ENCODE measurements at places on chromosomes 2 and 18.

DNA sequence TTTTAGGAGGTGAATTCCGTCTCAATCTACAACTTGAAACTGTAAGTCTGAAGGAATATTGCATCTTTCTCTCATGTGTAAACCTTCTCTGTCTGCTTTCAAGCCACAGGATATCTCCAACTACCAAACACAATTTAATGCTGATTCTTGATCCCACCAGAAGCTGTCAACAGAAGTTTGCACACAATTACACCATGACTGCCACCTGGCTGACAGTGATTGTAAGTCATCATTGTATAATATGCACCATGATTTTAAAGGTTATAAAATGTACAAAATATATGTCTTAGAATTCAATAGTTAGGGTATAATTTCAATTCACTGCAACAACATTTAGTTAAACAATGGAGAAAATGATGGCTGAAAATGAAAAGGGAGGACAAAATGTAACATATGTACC is 18.4 kb downstream of the PREPL start:
- no peak for DNase-seq

DNA sequence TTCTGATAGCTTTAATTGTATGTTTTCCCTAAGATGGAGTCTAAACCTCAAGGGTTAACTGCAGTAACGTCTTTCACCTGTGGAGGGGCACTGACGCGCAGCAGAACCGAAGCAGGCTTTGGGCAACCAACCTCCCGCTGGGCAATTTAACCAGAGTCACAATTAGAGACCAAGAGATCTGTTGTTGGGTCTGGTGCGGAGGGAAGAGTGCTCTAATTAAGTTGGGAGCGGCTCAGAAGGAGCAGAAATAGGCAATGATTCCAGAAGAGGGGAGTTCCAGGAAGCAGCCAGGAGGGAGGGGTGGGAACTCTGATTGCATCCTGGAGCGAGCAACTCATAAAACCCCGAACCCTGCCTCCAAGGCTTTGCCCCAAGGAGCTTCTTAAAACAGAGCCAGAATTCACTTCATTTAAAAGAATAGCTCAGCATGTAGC is 245.8 kb downstream of the PAX3 start:
- DNase-seq: no peak

- no peak for DNase-seq
These were observed 175.4 kb downstream of the ANTXR1 start for GRCh38 chr2:69188182-69188900.

GRCh38 chr18:35386600-35387100 is 9.5 kb upstream of the ZNF396 start:
- no peak for DNase-seq

- no peak for DNase-seq
These were observed 12.4 kb upstream of the IFIH1 start for GRCh38 chr2:162330881-162331280.

GRCh38 chr18:77935342-77935741 is 685.7 kb downstream of the GALR1 start:
- DNase-seq: no peak

- DNase-seq: no peak
These were observed 65.4 kb downstream of the SDC1 start for GRCh38 chr2:20159411-20160070.

DNA sequence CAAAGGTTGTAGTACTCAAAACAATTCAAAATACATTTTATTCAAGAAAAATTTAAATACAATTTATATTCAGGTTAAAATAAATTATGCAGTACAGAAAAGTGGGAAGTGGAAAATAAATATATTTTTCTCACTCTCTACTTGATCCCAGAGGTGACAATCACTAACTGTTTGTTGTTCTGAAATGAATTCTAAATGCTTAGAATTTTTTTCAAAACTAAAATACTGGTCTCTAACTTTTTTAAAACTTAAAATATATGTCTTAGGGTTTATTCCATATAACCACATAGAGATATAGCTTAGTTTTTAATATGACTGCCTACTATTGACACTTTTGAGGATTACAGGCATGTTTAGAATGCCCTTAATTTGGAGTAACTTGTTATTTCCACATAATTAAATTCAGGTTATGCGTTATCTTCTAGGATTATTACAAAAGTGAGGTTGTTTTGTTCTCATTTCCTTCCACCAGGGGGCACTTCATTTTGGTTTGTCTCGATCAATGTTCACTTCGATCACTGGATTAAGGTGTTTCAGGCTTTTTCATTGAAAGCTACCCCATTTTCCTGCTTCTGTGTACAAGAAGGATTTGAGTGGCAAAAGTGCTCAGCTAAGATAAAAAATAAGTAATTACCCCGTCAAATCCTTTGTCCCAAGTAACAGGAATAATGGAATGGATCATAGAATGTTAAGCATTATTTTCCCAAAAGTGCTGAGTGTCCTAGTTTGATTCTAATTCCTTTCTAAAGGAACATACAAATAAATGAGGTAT is 27.1 kb upstream of the TFPI start:
- DNase-seq: no peak

GRCh38 chr18:9803063-9803697 is 82.6 kb upstream of the TXNDC2 start:
- no peak for DNase-seq

GRCh38 chr18:9103376-9103873 is 926 bp downstream of the NDUFV2 start:
- DNase-seq: no peak

DNA sequence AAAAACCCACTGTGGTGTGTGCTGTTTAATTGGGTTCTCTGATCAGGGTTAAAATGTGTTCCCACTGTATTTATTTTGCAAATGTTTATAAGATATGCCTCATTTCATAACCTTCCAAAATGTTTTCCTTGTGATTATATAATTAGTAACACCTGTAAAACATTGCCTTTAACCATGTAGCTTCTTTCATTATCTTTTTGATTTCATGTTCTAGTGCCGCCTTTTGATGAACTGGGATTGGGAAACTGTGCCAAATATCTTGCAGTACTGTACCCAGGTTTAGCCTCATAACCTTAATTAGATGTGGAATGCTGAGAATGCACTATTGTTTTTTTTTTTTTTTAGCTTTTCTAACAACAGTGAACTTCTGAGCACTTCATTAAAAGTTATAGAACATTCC is 96.9 kb downstream of the TANC1 start:
- no peak for DNase-seq

- DNase-seq: no peak
These were observed 59.0 kb downstream of the TACR1 start for GRCh38 chr2:75140288-75140687.

DNA sequence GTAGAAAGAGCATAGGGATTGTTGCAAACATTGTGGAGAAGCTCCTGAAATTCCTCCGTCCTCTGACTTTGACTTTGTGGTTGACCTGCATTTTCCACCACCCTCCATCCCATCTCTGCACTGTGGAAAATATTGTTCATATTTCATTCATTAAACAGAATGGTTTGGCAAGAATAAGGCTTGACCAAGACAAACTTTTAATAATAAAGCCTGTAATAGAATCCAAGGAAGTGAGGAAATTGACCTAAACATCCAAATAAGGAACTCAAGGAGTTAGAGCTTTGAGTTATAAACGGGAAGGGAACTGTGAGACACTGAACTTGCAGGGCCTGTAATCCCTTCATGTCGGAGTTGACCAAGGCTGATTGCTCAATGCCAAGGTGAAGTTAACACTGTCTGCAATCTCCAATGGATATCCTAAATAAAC is 115.2 kb downstream of the GFPT1 start:
- no peak for DNase-seq

GRCh38 chr2:142270990-142271389 is 140.2 kb upstream of the LRP1B start:
- no peak for DNase-seq

GRCh38 chr18:45920367-45920766 is 46.8 kb downstream of the EPG5 start:
- no peak for DNase-seq

- no peak for DNase-seq
These were observed 203.3 kb downstream of the TCF4 start for GRCh38 chr18:55384551-55385275.

DNA sequence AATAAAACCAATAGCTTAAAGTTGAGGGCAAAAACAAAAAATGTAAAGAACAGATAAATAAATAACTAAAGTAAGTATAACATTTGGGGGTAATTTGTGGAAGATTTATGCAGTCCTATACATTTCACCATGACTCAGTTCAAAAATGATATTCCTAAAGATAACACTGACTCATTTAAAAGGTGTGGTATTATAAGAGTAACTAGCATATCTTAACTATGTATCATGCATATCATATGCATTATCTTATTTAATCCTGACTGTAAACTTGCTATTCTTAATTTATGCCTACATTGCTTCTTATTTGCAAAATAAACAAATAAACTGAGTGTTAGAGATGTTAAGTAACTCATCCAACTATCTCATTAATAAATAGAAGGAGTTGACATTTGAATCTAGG is 726.5 kb upstream of the PKDCC start:
- no peak for DNase-seq

- no peak for DNase-seq
These were observed 157.4 kb upstream of the DNMT3A start for GRCh38 chr2:25499157-25499556.

DNA sequence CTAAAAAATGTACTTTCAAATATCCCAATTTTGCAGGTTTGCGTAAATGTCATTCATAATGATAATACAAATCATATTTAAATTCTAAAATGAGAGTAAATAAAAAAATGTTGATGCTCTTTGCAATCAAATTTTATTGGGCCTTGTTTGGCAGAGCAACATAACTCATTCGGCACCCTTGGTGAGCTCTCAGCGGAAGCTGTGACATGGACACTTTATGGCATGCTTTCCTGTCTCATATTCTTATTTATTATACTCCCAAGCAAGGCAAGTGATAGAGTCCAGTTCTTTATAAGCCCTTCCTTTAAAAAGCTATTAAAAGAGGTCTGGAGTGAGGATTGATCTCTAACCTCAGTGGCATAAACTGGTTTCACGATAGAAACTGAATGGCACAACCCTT is 1493.2 kb upstream of the NXPH2 start:
- no peak for DNase-seq

- DNase-seq: no peak
These were observed 762.4 kb downstream of the LRRTM4 start for GRCh38 chr2:76759634-76760366.

DNA sequence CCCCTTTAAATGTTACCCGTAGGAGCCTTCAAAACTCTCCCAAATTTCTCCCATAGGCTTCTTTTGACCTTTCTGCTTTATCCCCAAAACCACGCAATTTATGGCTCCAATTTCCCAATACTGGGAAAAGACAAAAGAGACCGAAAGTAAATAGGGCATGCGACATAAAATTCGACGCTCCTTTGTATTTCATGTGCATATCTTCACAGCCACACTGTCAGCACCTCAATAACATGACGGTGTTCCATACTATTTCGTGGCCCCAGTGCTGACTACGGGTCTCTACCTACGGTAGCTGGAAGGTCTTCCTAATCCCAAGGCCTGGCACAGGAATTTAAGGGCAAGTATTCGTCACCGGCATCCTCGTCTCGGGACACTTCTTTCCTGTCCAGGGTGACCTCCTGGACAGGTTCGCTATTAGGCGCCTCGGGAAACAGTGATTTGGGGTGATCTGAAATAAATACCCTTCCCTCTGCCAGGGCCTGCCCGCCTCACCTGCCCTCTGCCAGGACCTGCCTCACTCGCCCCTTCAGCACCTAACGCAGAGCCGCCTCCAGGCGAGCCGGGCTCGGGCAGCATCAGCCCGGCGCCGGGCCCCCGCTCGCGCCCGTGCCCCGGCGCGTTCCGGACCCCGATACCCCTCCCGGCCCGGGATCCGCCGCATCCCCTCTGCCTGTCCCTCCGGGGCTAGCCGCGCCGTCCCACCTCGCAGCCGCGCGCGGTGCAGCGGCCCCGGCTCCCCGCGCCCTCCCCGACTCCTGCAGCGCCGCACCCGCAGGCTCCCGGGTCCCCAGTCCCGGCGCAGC is 680 bp downstream of the DTNB start:
- DNase-seq: no peak

DNA sequence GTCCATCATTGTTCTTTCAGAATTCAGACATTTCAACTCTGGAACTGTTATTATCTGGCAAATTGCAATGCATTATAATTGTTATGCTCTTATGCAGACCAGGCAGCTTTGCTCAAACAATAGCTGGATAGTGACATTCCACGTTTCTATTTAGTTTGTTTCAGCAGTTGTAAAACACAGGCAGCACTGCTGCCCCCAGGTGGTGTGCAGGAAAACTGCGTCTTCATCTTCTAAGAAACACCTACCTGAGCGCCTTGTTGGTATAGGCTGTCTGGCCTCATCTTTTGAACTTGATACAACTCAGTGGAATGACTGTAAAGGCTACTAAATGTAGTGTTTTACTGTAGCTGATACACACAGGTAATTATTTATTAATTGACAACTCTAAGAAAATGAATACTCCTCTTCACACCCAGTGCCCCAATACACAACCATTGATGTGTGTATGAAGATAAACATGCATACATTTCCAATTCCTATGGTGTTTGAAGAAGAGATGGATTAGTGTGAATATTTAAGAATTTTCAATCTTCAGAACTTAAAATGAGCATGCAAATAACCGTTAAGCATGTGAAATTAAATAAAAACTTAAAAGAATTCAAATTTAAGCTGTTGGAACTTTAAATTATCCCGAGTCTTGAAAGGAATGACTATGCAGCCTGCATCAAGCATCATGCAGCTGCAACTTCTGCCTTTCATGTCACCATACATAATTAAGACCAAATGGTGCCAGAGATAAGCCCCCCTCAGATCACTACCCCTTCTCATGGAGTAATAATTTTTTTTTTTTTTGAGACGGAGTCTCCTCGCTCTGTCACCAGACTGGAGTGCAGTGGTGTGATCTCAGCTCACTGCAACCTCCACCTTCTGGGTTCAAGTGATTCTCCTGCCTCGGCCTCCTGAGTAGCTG is 85.6 kb downstream of the CD8B2 start:
- no peak for DNase-seq

Measured in esophagus squamous epithelium (tissue), 5 donors.